Activated CD4-positive, alpha-beta T cell treated with anti-CD3 and anti-CD28 coated beads for 24 hours (primary cell): ENCODE measurements at places on chromosomes 13 and 19.
A peak's percentile ranks its signal among the peaks of the same experiment; 100 is the strongest.

- no peak for DNase-seq
Observed at GRCh38 chr13:24614306-24615080, 65.7 kb upstream of the ATP12A start.

GRCh38 chr13:94280845-94281244 lies 198.6 kb downstream of the DCT start:
- DNase-seq: no peak

DNA sequence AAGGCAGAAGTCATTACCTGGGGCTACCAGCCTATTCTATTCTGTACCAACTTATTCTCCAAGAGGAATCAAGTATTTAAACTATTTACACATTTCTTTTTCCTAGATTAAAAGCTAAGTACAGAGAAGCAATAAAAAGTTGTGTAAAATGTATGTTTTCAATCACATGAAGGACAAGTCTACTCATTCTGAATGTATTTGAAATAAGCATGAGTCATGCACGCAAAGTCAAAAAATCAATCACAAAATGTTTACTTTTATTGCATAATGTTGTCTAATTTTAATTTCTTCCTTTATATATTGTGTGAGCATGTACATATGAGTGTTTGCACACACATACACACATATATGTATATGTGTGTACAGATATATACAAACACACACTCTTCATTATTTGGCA lies 136.7 kb downstream of the DACH1 start:
- no peak for DNase-seq

- peak; percentile 18 for DNase-seq
Observed at GRCh38 chr13:91313103-91313502, 34.4 kb upstream of the MIR17HG start.

DNA sequence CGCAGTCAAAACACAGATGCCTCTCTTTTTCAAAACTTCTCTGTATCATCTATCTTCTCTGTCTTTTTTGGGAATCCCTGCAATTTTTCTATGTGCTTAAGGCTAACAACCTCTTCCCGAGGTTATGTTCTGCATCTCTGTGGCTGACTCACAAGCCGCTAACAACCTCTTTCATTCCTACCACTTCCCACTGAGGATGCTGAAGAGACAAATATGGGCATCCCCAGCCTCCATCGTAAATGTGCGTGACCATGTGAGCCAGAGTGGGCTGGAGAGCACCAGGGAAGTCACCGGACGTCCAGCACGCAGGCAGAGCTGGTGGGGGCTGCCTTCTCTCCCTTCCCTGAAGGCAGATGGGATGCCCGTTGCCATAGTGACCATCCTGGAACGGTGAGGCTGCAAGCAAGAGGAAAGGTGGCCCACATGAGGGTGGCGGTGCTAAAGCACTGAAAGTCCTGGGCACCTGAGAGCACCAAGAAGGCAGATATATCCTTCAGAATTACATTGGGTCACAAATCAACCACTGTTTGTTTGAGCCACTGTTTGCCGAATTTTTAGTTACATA lies 122.8 kb downstream of the SHISA2 start:
- DNase-seq: no peak

DNA sequence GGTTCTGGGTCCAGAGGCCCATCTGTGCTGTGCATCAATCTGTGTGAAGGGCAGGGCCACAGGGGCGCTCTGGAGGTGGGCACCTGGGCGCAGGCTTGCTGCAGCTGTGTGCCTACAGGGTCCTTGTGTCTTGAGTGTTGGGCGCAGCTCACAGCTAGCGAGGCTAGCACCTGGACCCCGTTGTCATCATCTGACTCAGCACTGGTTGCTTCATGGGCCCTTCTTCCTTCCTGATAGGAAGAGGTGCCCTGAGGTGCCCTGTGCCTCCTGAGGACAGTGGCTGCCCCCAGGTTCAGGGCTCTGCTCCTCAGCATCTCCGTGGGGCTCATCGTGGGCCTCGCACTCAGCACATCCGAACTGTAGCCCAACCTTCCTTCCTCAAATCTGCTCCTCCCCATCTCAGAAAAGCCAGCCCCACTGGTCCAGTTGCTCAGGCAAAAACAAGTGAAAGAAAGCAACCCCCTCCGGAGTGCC lies 54.8 kb downstream of the GATAD2A start:
- no peak for DNase-seq

- DNase-seq: no peak
Observed at GRCh38 chr13:46178143-46178542, 3.8 kb downstream of the LCP1 start.

- DNase-seq: no peak
Observed at GRCh38 chr19:41861116-41861768, 1.2 kb downstream of the RPS19 start.

- DNase-seq: peak; percentile 86
Observed at GRCh38 chr19:19145684-19146608, 7.7 kb upstream of the TMEM161A start.

- DNase-seq: no peak
Observed at GRCh38 chr13:62643799-62644524, 1228.3 kb upstream of the PCDH20 start.

DNA sequence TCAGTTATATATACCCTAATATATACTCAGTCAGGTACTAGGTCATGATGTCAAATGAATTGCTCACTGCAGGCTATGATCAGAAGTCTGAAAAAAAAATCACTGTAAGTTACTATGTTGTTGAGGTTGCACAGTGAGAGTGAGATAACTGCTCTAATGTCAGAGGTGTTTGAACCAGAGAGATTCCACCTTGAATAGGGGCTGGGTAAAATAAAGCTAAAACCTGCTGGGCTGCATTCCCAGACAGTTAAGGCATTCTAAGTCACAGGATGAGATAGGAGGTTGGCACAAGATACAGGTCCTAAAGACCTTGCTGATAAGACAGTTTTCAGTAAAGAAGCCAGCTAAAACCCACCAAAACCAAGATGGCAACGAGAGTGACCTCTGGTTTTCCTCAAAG lies 10.2 kb downstream of the EPSTI1 start:
- DNase-seq: no peak

DNA sequence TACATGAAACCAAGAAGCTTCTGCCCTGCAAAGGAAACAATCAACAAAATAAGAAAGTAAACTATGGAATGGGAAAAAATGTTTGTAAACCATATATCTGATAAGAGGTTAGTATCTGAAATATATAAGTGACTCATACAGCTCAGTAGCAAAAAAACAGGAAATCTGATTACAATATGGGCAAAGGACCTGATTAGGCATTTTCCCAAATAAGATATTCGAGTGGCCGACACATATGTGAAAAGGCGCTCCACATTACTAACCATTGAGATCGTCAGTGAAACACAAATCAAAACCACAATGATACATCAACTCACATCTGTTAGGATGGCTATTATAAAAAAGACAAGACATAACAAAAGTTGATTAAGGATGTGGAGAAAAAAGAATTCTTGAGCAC lies 2818.6 kb upstream of the PCDH20 start:
- no peak for DNase-seq

GRCh38 chr13:88377852-88378251 lies 706.7 kb downstream of the SLITRK5 start:
- no peak for DNase-seq

GRCh38 chr13:64278493-64278892 lies 2862.8 kb upstream of the PCDH20 start:
- DNase-seq: no peak

- no peak for DNase-seq
Observed at GRCh38 chr19:10936661-10937084, 8.1 kb downstream of the TIMM29 start.

GRCh38 chr19:17499648-17500446 lies 11.6 kb upstream of the PGLS start:
- DNase-seq: no peak

DNA sequence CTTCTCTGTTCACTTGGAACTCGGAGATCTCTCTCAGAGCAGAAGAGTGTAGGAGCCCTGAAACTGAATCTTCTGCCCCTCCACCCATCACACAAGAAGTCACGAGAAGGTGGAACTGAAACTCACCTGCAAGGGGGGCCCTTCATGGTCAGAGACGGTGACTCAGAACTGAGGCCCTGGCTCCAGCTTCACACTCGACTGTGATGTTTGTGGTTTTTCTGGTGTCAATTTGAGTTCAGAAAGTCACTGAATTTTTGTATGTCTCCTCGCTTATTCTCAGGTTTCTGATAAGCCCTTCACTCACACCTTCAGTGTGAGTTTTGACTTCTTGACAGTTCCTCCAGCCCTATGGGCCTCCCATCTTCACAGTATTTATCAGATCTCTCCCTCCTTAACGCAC lies 23.1 kb downstream of the SIGLEC5 start:
- DNase-seq: no peak

- DNase-seq: no peak
Observed at GRCh38 chr19:45294291-45295029, 28.2 kb downstream of the CKM start.

GRCh38 chr19:7427944-7428343 lies 60.9 kb downstream of the PEX11G start:
- no peak for DNase-seq

DNA sequence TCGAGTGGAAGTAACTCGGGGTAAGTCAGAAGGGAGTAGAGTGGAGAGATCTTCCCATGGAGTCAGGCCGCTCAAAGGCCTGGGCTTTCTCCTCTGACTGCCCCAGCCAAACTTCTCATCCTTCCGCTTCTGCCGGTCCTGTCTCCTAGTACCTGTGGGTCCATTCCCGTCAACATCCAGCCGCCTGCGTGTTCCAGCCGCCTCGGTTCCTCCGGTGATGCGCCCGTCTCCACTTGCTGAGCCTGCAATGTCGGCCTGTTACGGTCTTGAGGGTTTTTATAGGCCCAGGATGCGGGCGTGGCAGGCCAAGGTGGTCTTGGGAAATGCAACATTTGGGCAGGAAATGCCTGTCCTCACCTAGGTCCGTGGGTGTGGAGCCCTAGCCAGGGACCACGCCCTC lies 38.3 kb downstream of the RASL11A start:
- DNase-seq: no peak

DNA sequence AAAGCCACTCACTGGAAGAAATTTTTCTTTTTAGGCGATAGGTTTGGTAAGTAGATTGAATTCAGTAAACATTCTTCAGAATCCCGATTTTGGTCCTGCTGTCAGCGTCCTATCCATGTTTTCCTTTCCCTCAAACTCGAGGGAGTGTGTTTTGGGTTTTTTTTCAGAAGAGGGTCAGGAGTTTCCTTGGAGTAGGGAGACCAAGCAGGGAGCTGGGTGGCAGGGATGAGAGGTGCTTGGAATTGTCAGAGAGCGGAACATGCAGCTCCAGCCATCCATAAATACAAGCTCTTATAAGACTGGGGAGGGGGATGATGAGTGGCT lies 1.6 kb upstream of the PCDH8 start:
- no peak for DNase-seq

GRCh38 chr13:21434588-21434987 lies 24.5 kb downstream of the ZDHHC20 start:
- DNase-seq: no peak

- no peak for DNase-seq
Observed at GRCh38 chr13:72782717-72783116, 784 bp downstream of the PIBF1 start.

- no peak for DNase-seq
Observed at GRCh38 chr19:46648060-46648960, 12.3 kb upstream of the GNG8 start.

DNA sequence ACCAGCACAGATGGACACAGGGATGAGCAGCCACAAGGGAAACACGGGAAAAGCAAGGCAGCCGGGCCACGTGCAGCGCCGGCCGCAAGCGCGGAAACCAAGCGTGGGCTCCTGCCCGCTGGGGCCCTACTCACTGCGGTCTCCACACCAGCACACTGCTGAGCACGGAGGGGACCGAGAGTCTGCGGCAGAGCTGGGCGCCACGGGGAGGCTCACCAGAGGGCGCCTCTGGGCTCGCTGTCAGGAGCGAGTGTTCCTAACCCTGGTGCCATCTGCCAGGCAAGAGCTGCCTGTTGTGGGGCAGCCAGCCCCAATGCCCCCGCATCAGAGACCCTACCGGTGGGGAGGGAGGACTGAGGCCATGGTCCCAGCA lies 26.5 kb downstream of the MPND start:
- peak; percentile 54 for DNase-seq

GRCh38 chr13:49444524-49445395 lies 686 bp downstream of the SETDB2 start:
- peak; percentile 16 for DNase-seq

- DNase-seq: no peak
Observed at GRCh38 chr13:40340368-40341095, 325.9 kb downstream of the FOXO1 start.

- no peak for DNase-seq
Observed at GRCh38 chr13:111210091-111210490, 95.0 kb downstream of the ARHGEF7 start.

DNA sequence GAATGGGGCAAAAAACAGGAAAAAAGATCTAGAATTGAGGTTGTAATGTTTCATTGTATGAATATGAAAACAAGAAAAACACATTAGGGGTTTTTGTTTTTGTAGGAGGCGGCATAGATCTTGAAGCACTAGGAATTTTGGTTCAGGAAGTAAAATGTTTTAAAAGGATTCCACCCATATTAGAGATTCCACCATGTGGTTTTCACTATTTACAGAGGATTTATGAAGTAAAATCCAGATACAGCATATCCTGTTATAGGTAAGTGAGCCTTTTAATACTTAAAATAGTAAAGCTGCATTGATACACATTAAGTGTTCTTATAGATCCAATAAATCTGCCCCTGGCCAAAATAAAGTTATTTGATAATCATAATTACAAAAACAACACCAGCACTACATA lies 61.4 kb downstream of the MICU2 start:
- DNase-seq: no peak

DNA sequence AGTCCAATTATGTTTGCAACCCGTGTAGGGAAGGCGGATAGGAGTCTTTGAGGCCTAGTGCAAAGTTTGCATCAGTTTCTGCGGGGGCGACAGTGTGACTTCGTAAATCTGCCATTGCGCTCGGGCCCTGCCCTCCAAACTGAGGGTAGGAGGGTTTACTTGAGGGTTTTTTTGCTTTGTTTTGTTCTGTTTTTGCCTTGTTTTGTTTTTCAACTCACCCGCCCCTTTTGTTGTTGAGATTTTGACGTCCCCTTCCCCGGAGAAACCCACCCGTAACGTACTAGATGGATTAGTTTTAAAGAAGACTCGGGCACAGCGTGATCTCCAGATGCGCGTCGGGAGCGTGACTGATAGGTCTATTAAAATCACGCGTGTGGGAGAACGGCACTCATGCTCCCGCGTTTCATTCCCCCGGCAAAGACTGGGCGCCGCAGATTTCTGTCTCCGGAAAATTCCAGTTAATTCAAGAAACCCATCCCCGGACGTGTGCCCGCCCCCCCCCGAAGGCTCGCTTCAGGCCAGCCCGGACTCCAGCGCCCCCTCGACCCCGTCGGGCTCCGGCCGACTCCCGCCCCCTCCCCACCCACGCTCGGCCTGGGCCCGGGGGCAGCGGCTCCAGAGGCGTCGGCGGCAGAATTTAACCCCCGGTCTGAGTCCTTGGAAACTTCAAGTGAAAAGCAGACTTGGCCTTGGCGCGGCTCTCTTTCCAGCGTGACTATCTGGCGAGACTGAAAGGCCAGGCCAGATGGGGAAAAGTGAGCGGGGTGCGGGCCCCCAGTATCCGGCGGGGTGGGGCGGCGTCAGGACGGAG lies 5.0 kb downstream of the SOX1 start:
- DNase-seq: no peak
